ENCODE measurements at places on chromosomes 3 and 15.

- no peak for DNase-seq
Measured at GRCh38 chr3:152778022-152778421, 56.9 kb upstream of the P2RY1 start.

- DNase-seq: no peak
Measured at GRCh38 chr15:66389859-66390381, 3.2 kb downstream of the MAP2K1 start.

DNA sequence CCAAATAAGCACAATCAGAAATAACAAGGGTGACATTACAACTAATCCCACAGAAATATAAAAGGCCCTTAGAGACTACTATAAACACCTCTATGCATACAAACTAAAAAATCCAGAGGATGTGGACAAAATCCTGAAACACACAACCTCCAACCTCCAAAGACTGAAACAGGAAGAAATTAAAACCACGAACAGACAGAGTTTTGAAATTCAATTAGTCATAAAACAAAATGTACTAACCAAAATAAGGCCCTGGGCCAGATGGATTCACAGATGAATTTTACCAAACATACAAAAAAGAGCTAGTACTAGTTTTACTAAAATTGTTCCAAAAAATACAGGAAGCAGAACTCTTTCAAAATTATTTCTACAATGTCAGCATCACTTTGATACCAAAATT lies 1043.6 kb downstream of the DIPK2A start:
- DNase-seq: no peak

GRCh38 chr3:40677321-40677720 lies 152.6 kb downstream of the ZNF621 start:
- no peak for DNase-seq

- no peak for DNase-seq
Measured at GRCh38 chr3:84881288-84881687, 77.5 kb upstream of the CADM2 start.

DNA sequence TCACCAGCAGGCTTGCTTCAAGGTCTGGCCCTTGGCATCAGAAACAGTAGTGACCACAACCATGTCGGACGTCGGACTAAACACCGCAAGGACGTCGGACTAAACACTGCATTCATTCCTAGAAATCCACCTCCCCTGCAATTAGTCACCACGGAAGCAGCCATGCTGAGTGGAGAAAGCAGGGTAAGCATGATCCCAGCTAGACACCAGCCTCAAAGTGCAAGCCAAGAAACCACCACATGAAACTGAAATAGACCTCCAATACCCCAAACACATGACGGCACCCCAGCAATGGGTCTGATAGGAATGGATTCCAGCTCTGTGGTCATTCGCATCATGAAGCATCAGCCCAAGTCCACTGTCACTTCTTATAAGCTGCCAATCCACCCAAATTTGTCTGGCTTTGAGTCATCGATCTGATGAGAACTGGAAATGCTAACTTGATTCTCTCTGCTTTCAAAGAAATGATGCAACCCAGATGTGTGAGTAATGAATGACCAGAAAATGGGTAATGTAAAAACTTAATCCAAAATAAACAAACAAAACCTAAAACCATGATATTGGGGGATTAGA lies 348.3 kb upstream of the TMCO5A start:
- DNase-seq: no peak

- no peak for DNase-seq
Measured at GRCh38 chr15:72495007-72495406, 20.9 kb downstream of the ARIH1 start.

Measured in effector CD4-positive, alpha-beta T cell (primary cell).